Left ventricle myocardium inferior (tissue), 1 donor: ENCODE measurements at places on chromosomes 2 and 18. TPM values are rescaled to one million over a fixed set of nuclear protein-coding genes. Genes with fewer than 3 reads are reported as not detected.

ANKRD12 gene
- total RNA-seq: 49.3 TPM

GRCh38 chr18:79047556-79048244, 21.5 kb upstream of the ATP9B start:
- no peak for DNase-seq

GRCh38 chr2:216519154-216519762, 20.6 kb downstream of the RPL37A start:
- no peak for DNase-seq

HSPE1 gene
- 120 TPM for total RNA-seq

GRCh38 chr18:40925071-40925541, 1029.9 kb upstream of the PIK3C3 start:
- no peak for DNase-seq

DNA sequence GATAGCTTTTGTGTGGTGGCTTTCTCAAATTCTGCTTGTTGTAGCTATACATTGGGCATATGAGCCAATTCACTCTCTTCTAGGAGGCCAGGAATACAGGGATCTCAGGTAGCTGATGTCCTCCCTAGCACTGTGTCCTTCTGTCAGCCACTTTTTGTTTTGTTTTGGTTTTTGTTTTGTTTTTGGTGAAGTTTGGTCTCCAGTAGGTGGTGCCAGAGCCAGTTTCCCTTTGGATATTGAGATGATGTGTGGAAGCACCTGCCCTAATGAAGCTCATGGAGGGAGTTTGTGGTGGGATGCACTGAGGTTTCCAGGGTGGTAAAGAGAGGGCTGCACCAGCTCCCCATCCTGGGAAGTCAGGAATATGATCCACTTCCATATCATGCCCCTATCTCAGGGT, 100.5 kb upstream of the VWC2L start:
- DNase-seq: no peak

- peak; percentile 88 for DNase-seq
Measured at GRCh38 chr2:74002505-74003421, 18.1 kb downstream of the TET3 start.

- no peak for DNase-seq
Measured at GRCh38 chr2:241505086-241505780, 3.2 kb downstream of the STK25 start.

ALK gene
- 0.14 TPM for total RNA-seq

GRCh38 chr2:60834270-60834717, 47.1 kb upstream of the REL start:
- DNase-seq: no peak

DNA sequence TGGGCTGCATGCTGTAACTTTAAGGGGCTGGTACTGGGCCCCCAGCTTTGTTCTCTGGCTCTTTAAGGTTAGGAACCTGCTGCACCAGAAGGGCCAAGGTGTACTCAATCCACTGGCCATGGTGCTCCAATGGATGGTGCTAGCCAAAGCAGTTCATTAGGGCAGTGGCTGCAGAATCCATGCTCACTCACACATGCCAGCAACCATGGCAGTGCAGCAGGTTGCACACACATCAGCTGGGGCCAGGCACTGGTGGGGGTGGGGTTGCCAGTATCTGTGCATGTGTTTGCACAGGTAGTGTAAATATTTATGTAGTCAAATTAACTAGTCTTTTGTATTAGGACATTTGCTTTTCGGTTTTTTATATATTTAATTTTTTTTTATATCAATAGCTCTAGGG, 228.3 kb upstream of the EPC2 start:
- no peak for DNase-seq

NETO1 gene
- total RNA-seq: not detected

GRCh38 chr2:186456941-186457340, 29.1 kb upstream of the ZC3H15 start:
- no peak for DNase-seq

LRRTM1 gene
- total RNA-seq: 0.11 TPM

DNA sequence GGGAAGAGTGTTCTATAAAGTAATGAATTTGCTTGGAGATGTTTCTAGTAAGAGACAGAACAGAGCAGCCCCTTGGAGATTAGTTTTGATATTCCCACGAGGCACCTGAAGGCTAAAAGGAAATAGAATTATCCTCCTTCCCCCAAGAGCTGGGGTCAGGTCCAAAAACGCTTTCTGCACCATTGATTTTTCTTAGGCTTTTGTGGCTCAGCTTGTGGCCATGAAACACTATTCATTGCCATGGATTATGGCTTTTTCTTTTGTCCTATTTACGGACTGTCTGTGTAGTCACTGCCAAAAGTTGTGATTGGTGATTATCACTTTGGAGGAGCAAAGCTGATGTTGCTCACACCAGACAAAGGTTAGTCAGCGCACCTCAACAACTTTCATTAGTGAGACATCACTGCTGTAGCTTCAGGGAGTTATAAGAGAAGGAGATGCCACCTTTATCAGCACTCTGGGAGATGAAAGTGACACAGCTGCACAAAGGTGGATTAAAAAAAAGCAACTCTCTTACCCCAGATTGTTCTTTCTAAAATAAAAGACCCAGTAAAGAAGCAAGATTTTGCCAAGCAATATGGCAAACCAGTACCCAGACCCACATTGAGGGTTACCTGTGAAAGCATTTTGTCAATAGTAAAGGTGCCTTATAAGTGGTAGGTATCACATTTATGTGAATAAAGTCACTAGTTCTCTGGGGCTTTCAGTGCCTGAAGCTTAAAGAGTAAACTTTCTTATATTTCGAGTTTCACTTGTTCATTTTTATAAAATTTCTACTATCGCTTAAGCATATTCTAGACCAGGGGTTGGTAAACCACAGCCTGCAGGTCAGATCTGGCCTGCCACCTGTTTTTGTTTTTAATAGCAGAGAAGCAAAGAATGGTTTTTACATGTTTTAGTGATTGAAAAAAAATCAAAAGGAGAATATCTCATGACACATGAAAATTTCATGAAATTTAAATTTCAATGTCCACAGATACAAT, 10.6 kb downstream of the CXCR4 start:
- DNase-seq: no peak

- DNase-seq: no peak
Measured at GRCh38 chr2:147501968-147502367, 342.9 kb upstream of the ACVR2A start.

- no peak for DNase-seq
Measured at GRCh38 chr2:240502059-240502429, 55.7 kb downstream of the ANKMY1 start.

DNA sequence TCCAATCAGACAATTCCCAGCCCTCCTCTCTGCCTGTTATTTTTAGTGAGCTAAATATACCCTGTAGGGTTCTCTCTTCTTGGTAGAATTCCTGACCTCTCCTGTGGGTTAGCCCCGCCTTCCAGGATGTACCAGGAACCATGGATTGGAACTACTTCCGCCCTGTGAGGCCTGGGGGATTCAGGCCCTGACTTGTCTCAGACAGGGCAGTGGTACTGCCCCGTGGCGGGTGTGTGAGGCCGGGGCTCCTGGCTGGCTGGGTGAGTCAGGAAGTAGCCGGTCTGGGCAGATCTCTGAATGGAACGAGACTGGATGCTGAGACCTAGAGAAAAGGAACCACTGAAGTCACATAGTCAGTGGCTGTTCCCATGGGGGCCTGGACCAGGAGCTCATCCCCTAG, 50.5 kb downstream of the DYSF start:
- peak; percentile 46 for DNase-seq
